ENCODE measurements at places on chromosomes 1 and 21. TPM values are rescaled to one million over a fixed set of nuclear protein-coding genes. Genes with fewer than 3 reads are reported as not detected.

GJC2 gene
- total RNA-seq = 2.7 TPM

BRDT gene
- not detected for total RNA-seq

PRR9 gene
- total RNA-seq = not detected

OBSCN gene
- 10.1 TPM for total RNA-seq

THEM5 gene
- not detected for total RNA-seq

GBP5 gene
- 0.38 TPM for total RNA-seq

RBM11 gene
- 0.85 TPM for total RNA-seq

CROCC gene
- total RNA-seq = 17.2 TPM

TNN gene
- not detected for total RNA-seq

E2F2 gene
- total RNA-seq = under 0.01 TPM

ZNF695 gene
- total RNA-seq = 0.56 TPM

NGF gene
- 16.9 TPM for total RNA-seq

WNT3A gene
- not detected for total RNA-seq

PPCS gene
- total RNA-seq = 52.7 TPM

OLFML2B gene
- total RNA-seq = 1.2 TPM

LHX4 gene
- total RNA-seq = not detected

KRTAP10-12 gene
- not detected for total RNA-seq

Data from regular cardiac myocyte (primary cell).